ENCODE measurements at places on chromosomes 7 and 10. TPM values are rescaled to one million over a fixed set of nuclear protein-coding genes. Genes with fewer than 3 reads are reported as not detected.

GRCh38 chr10:45044290-45044689 lies 43.6 kb downstream of the ZNF22 start:
- DNase-seq, result no peak

GRCh38 chr10:821322-821721 lies 110.2 kb downstream of the LARP4B start:
- no peak for DNase-seq

- no peak for DNase-seq
Measured at GRCh38 chr7:9204571-9204970, 771.2 kb downstream of the NXPH1 start.

DNA sequence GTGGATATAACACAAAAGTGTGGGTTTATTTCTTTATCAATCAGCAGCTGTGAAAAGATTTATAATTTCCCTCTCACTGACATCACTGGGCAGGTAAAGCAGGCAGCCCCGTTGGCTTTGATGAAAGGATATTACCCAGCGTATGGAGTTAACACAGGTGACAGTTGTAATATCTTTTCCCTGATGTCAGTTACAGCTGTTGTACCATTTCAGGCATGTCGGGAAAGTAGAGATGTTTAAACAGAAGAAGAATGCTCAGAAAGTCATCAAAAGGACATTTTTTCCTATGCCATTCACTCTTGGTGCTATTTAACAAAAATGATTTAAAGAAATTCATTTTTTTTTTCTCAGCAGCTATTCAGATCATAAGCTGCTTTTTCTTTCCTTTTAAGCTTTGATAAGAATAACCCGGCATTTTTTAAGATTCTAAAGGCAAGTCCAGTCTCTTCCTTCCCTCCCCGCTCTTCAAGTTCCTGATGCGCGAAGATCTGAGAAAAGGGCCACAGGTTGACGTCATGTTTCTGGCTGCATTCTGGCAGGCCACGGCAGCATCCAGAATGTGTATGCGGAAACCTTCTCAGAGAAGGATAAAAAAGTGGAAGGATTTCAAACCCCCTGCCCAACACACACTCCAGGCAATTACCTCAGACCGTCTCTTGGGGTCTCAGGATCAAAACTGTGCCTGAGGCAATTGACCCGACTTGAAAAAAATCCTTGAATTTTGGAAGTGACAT lies 32.5 kb upstream of the ADAM12 start:
- no peak for DNase-seq

- no peak for DNase-seq
Measured at GRCh38 chr7:20698469-20698868, 83.0 kb downstream of the ABCB5 start.

DNA sequence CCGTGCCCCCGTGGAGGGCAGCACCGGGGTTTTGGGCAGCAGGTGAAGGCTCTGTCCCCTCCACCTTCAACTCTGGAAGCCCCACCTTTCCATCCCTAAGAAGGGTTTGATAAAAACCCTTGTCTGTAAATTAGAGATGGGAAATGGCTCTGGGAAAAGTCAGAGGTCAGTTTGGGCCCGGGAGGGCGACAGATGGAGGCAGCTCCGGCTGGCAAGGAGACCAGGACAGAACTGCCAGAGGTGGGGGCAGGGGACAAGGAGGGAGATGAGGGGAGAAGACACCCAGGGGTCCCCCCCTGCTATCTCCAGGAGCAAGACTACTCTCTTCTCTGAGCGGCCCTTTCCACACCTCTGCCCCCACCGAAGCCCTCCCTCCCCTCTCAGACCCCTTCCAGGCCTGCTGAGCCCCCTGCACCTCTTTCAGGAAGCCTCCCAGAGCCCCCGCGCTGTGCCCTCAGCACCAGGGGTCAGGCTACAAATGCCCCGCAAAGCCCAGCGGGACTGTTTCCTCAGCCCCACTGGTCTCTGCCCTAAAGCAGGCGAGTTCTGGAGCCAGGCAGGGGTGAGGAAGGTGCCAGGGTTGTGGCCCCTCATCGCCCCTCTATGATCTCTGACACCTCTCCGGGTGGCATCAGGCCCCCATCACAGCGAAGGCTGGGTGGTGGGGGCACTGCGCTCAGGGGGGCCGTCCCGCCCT lies 980 bp upstream of the SH2B2 start:
- no peak for DNase-seq

- no peak for DNase-seq
Measured at GRCh38 chr7:28973591-28973990, 15.5 kb upstream of the TRIL start.

GRCh38 chr7:94249631-94250030 lies 145.1 kb upstream of the COL1A2 start:
- DNase-seq, result no peak

DNA sequence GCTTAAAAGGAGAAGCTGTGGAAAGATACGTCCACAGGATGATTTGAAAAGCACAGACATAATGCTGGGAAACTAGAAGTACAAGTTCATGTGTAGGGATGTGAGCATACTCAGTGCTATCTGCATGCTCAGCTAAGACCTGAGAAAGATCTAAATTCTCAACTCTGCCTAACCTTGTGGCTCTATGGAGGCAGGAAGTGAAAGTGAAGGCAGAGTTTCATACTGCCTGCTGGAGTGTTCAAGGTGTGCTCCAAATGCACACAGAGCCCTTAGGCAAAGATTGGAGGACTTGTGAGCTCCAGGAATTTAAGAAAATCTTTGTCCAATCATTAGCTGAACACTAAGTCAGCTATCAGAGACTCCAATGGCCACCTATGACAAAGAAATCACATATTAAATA lies 190.9 kb downstream of the RNLS start:
- DNase-seq, result no peak

DNA sequence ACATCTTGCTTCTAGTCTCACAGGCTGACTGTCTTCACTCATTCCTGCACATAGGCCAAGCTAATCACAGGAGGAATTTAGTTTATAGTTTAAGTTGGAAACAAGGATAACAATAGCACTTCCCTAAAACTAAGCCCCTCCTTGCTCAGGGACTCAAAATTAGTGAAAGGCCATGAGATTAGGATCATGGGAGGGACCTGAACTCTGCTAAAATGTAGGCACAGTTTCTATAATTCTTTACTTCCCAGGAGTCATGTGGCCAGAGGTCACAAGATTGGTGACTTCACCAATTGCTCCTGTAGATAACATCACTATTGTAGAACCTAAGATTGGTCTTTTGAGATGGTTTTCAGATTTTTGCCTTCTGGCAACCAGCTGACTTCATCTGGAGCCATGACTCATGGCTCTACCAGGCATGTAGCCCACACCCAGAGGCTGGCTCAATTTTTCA lies 14.8 kb upstream of the UPP1 start:
- DNase-seq, result no peak

DNA sequence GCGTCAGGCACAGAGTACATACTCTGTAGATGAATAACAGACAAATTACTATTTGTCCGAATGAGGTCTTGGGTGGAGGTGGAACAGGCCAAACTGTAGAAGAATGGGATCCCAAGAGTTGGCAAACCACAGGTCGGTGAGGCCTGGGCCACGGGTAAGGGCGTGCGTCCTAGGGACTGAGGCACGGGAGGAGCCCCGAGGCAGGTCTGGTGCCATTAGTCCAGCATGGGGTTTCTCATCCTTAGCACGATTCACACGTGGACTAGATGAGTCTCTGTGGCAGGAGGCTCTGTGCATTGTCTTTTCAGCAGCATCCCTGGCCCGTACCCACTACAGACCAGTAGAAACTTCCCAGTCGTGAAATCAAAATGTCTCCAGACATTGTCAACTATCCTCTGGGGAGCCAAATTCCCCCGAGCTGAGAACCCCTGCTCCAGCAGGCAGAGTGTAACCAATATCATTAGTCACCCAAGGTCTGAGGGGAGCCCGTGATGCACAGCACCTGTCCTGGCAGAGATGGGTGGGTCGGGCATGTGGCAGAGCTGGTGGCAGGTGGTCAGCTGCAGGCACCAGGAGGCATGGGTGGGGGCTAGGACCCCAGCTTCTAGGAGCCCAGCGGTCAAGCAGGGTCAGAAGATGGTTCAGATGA lies 61.3 kb downstream of the COL13A1 start:
- DNase-seq, result no peak

GRCh38 chr10:116001262-116001857 lies 271.6 kb downstream of the GFRA1 start:
- no peak for DNase-seq

GRCh38 chr10:128245026-128245425 lies 118.8 kb upstream of the MKI67 start:
- no peak for DNase-seq

DNA sequence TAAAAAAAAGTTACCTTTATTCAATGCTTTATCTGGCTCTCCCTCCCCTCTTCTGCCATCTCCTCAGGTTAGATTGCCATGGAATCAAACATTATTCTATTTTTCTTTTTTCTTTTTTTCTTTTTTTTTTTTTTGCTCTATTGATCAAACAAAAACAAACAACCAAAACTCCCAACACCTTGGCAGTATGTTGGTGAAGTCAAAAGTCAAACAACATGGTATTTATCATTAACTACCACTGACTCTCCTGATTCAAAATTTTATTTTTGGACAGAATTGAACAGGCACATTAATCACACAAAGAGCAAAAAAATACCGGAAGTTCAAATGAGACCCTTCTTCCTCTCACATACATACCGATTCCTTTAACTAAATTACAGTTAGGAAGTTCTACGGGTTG lies 6.4 kb downstream of the PON1 start:
- DNase-seq, result no peak

DNA sequence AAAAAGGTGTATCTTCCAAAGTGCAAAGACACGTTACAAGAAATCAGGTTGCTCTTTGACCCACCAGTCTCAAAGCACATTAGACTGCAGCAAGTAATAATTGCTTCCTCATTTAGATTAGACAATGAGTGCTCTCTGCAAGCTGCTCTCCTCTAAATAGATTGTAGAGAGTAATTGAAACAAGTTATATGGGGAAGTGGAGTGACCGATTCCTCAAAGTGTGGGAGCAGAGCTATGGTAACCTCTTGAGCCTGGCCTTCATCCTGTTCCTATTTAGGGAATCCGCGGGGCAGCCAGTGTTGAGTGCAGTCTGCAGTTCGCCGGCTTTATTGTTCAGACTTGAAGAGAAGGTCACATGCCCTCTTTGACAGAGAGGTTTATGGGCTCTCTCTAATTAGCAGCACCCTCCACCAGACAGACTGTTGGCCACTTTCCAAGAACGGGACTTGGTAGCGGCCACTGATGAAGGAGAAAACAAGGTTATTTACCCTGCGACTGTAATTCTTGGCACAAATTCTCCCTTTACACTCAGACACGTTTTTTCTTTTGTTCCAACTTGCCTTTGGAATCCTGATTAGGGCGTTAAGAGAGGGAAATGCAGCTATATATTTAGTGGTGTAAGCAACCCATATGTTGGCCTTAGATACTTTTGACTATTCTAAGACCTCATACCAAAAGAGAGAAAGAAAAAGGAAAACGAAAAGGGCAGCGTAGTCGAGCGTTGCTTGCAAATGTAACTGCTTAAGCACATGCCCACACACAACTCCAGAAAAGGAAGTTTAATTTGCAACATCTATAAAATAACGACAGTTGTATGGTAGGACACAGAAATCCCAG lies 107.5 kb downstream of the REEP3 start:
- DNase-seq, result no peak

DNA sequence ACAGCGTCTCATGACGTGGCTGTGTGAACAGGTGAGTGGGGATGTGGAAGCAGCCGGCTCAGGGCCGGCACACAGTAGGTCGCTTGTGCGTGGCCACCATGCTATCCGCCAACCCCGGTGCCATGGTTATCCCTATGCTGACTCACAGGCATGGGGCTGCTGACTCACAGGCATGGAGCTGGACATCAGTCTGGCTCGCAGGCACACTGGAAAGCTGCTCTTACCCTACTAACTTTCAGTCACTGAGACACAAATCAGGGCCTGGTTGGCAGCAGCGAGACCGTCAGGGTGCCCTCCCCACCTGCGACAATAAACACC lies 341.9 kb downstream of the PTPRN2 start:
- DNase-seq, result no peak

DNA sequence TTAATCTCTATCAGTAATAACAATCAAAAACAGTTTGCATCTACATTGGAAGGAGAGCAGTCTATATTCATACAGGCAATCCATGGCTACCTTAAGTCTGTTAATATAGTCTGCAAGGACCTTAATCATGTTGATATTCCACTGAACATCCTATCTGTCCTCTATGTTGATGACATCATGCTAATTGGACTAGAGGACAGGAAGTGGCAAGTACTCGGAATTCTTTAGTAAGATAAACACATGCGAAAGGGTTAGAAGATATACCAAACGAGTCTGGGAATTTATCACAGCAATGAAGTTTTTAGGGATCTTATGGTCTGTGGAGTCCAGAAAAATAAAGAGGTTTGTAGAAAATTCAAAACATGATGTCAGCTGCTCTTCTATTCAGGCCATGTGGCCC lies 11.3 kb upstream of the SAMD9L start:
- no peak for DNase-seq

- DNase-seq, result no peak
Measured at GRCh38 chr10:87552248-87552929, 47.7 kb downstream of the MINPP1 start.

SPDYE16 gene
- total RNA-seq, result 0.12 TPM

PRKCQ gene
- total RNA-seq, result 44.9 TPM

MPP7 gene
- 11.0 TPM for total RNA-seq

MYO1G gene
- 302 TPM for total RNA-seq

WAC gene
- 123 TPM for total RNA-seq

A1CF gene
- total RNA-seq, result not detected
